Activated CD8-positive, alpha-beta T cell treated with anti-CD3 and anti-CD28 coated beads for 36 hours (primary cell): ENCODE measurements at places on chromosomes 12 and 14.

GRCh38 chr12:122141911-122142725 is 31.9 kb downstream of the IL31 start:
- H3K4me1 ChIP-seq, result no peaks in the 10 kb centered on the region
- no peak overlapping the region for H3K4me3 ChIP-seq
- H3K36me3 ChIP-seq, result peaks cover 6% of the 10 kb centered on the region
- no peak overlapping the region for H3K27ac ChIP-seq
- DNase-seq, result no peak
- no peaks in the 10 kb centered on the region for H3K27me3 ChIP-seq

GRCh38 chr14:22870811-22871223 is 723 bp upstream of the LRP10 start:
- H3K4me3 ChIP-seq, result peak overlapping the region; percentile 93
- DNase-seq, result no peak
- peak overlapping the region; percentile 100 for H3K27ac ChIP-seq
- peaks cover 8% of the 10 kb centered on the region for H3K36me3 ChIP-seq
- H3K27me3 ChIP-seq, result no peaks in the 10 kb centered on the region
- peaks cover 25% of the 10 kb centered on the region for H3K4me1 ChIP-seq

DNA sequence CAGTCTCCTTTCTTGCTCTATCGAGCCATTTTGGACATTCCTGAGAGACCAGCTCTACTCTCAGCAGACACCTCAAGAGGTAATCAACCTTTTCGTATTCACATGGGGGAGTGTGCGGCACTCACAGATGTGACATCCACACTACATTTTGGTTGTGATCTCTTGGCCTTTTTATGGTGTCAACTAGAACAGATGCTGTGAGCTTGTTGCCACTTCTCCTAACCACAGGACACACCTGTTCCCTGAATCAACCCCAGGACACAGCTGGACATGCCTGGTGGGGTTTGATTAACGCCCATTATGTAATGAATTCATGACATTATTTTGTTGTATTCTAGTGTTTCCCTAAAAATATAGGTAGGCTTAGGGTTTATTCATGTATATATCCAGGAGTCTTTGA is 1143.6 kb downstream of the TMEM121 start:
- no peak overlapping the region for H3K4me3 ChIP-seq
- no peak overlapping the region for H3K27ac ChIP-seq
- peaks cover 2% of the 10 kb centered on the region for H3K4me1 ChIP-seq
- no peaks in the 10 kb centered on the region for H3K36me3 ChIP-seq
- DNase-seq, result no peak

DNA sequence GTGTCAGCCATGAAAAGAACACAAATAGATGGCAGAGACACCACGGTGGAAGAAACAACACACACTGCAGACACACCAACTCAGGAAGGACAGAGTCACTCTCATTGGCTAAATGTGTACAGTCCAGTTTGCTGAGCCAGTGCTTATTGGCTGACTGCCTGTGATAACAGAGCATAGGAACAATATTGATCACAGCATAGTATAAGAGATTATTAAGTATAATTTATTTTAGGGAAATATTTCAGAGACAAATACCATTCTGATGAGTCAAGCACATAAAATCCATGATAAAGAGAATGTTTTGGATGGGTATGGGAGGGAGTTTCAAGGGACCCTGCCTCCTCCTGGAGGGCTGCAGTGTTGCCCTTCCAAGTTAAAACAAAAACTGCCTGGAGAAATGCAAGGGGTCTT is 50.9 kb downstream of the BTG1 start:
- peaks cover 8% of the 10 kb centered on the region for H3K36me3 ChIP-seq
- H3K27me3 ChIP-seq, result no peaks in the 10 kb centered on the region
- H3K4me1 ChIP-seq, result peaks cover 34% of the 10 kb centered on the region
- H3K27ac ChIP-seq, result no peak overlapping the region

GRCh38 chr14:49959822-49960408 is 67.0 kb downstream of the ARF6 start:
- no peaks in the 10 kb centered on the region for H3K27me3 ChIP-seq
- H3K4me1 ChIP-seq, result peaks cover 40% of the 10 kb centered on the region
- peaks cover 3% of the 10 kb centered on the region for H3K36me3 ChIP-seq
- no peak overlapping the region for H3K4me3 ChIP-seq
- peak overlapping the region; percentile 57 for H3K27ac ChIP-seq
- DNase-seq, result peak; percentile 42

DNA sequence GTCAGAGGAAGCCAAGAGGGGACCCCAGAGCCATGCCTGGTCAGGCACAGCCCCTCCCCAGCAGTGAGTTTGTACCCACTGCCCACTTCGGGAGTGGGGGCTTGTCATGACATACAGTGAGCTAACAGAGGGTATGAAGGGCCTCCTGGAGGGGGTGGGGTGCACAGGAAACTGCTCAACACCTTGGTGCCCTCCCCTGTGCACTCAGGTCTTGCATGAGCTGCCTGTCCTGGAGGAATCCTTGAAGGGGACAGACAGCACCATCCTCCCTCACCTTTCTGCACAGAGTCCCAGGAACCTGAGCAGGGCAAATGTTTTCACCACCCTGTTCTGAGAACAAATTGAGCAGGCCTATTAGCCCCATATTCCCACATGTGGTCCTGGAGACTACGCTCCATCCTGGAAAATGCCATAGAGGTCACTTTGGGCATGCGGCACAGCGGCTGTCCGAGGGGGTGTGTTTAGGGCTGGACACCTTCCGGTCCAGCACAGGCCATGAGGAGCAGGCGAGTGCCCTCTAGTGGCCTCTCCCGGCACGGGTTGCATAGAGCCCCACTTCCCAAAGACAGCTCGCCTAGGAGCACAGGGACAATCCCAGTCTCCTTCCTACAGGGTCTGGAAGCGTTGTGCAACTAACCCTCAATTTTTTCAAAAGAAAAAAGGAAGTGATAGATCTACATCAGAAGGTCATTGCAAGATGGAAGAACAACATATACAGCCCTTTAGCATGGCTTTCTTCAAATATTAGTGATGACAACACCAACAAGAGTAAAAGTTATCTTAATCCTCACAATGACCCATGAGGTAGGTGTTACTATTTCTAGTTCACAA is 31.9 kb upstream of the ZFP36L1 start:
- DNase-seq, result peak; percentile 50
- peaks cover 31% of the 10 kb centered on the region for H3K4me1 ChIP-seq
- no peak overlapping the region for H3K27ac ChIP-seq
- H3K27me3 ChIP-seq, result no peaks in the 10 kb centered on the region
- H3K36me3 ChIP-seq, result no peaks in the 10 kb centered on the region

DNA sequence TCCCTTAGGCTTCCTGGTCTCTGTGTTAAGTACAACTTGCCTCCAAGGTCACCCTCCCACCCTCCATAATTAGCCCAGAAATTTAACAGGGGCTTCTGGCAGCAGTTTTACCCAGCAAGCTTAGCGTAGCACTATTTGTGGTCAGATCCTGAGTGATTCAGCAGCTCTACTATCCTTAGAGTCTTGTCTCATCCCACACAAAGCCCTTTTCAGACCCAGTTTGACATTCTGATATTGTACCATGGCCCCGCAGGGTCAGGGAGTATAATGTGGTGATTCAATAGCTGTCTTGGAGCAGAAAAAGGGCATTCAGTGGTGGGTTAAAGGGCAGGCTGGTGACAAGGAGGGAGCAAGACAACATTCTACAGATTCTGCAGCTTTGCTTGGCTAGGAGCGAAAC is 153.8 kb upstream of the DDHD1 start:
- peak; percentile 12 for DNase-seq
- H3K27ac ChIP-seq, result no peak overlapping the region
- H3K36me3 ChIP-seq, result peaks cover 2% of the 10 kb centered on the region
- H3K4me1 ChIP-seq, result peaks cover 11% of the 10 kb centered on the region
- H3K4me3 ChIP-seq, result no peak overlapping the region

- H3K4me1 ChIP-seq, result no peaks in the 10 kb centered on the region
- no peak for DNase-seq
- H3K4me3 ChIP-seq, result no peak overlapping the region
- no peak overlapping the region for H3K27ac ChIP-seq
- H3K36me3 ChIP-seq, result no peaks in the 10 kb centered on the region
These were observed 358.8 kb downstream of the C12orf50 start for GRCh38 chr12:87670448-87670847.

DNA sequence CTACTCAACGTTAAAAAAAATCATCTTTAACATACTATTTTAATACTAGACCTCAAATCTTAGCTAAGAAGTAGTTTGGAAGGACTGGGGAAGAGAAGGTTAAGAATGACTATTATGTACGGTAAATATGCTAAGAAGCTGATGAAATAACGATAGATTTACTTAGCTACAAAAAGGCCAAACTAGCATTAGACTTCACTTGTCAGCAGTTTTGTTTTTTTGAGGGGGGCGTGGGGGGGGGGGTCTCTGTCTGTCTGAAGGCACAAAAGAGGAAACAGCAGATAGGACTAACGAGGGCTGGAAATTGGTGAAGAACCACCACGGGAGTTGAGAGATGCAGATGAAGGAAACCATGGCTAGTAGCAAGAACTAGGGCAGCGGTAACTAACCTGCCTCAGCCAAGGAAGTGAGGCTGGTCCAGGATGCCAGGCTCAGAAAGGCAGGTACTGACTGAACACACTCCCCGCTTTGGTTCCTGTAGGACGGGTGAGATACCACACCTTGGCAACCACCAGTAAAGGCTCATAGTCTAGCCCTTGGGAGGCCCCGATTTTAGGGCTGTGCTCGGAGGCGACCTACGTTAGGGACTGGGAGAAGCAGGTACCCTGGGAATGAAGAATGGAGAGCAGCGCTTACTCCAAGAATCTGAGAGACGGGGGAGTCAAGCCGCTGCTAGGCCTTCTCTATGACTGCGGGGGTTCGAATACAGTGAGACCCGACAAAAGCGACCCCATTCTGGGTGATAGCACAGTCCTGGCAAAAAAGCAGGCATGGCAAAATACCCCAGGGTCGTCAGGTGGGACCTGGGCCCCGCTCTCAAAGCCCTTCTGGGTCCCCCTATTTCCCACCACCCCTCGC is 675 bp downstream of the NEDD8 start:
- peaks cover 25% of the 10 kb centered on the region for H3K36me3 ChIP-seq
- H3K4me1 ChIP-seq, result peaks cover 45% of the 10 kb centered on the region
- peak overlapping the region; percentile 96 for H3K27ac ChIP-seq
- peak; percentile 47 for DNase-seq
- no peaks in the 10 kb centered on the region for H3K27me3 ChIP-seq
- peak overlapping the region; percentile 93 for H3K4me3 ChIP-seq

DNA sequence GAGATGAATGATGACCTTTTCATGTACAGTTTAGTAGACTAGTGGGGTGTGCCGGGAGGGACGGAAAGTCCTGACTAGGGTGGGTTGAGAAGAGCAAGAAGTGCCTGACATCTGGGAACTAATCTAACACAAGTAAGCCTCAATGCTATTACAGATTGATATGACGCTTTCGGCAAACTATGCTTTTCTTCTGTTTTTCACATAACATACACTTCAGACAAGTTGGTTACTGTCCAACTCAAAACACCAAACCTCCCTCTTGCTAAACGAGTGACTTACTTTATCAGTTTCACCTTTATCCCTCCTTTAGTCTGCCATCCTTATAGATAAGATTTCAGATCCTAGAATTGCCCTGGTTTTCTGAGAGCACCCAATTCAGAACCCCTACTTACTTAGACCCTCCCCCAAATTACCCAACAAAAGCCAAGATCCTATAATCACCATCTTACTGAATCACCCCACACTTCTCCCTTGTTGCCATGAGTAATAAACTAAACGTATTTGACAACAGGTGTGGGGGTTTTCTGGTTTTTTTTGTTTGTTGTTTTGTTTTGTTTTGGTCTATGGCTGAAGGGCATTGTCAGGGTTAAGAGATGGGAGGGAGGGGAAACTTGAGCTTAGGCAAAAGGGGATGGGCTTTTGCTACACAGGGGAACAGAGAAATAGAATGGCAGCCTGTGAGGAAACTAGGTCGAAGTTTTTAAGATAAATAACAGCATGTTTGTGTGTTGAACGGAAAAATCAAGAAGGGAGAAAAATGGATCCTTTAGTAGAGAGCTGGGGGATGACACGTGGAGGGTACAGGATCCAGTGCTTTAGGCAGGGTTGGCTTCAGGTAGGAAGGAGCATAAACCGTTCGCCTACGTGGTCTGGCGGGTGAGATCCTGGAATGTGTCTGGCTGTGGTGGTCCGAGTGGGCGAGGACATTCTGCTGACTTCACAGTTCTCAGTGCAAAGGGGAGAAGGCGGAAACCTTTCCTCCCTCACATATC is 6.1 kb upstream of the PSMA3 start:
- H3K4me1 ChIP-seq, result peaks cover 12% of the 10 kb centered on the region
- no peak overlapping the region for H3K4me3 ChIP-seq
- no peak overlapping the region for H3K27ac ChIP-seq

GRCh38 chr12:65648461-65648860 is 175.8 kb upstream of the HMGA2 start:
- no peak for DNase-seq
- no peak overlapping the region for H3K27ac ChIP-seq
- H3K27me3 ChIP-seq, result peaks cover 12% of the 10 kb centered on the region
- no peak overlapping the region for H3K4me3 ChIP-seq

DNA sequence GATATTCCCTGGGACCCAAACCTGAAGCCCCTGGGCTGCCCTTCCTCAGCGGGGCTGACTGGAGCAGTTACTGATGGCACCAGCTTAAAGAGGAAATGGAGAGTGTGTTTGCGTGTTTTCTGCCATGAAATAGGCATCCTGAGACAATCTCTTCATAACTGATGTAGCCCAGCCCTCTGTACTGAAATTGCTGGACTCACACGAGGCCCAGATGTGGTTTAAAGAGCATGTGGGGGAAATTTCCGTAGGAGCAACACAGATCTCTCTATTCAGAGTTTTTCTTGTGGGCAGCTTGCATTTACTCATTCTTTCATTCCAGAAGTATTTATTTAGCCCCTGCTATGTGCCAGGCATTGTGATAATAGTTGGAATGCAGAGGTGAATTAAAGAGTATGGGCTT is 782.1 kb upstream of the TBX3 start:
- DNase-seq, result no peak
- no peak overlapping the region for H3K27ac ChIP-seq
- H3K36me3 ChIP-seq, result no peaks in the 10 kb centered on the region
- H3K4me3 ChIP-seq, result no peak overlapping the region

- no peaks in the 10 kb centered on the region for H3K4me1 ChIP-seq
- H3K27me3 ChIP-seq, result no peaks in the 10 kb centered on the region
- H3K36me3 ChIP-seq, result no peaks in the 10 kb centered on the region
- DNase-seq, result no peak
- no peak overlapping the region for H3K4me3 ChIP-seq
These were observed 112.8 kb downstream of the EGLN3 start for GRCh38 chr14:33837943-33838683.

DNA sequence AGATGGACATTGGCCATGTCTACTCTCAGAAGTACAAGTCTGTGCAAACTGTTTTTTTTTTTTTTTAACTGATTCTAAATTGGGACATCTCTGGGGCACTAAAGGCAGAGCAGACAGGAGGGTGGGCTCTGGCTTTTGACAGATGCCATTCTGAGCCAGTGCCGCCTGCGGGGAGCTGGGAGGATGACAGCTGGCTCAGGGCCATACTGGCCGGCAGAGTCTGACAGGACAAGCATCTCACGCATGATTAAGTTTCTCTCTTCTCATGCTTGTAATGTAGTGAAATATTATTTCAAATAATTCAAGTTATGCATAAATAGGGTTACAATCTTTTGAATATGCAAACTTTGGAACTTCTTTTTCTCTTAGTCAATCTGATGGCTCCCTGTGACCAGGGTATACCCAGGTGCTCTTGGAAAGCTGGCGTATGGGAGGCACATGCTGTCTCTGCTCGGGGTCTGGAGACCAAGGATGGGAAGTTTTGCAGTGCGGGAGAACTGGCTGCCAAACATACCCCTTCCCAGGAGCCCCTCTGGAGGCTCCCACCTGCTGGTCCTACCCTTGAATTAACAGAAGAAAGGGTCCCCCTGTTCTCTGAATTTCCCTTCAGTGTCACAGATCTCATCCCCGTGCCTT is 7.6 kb downstream of the CDCA4 start:
- DNase-seq, result no peak
- H3K4me1 ChIP-seq, result peaks cover 45% of the 10 kb centered on the region
- no peaks in the 10 kb centered on the region for H3K27me3 ChIP-seq
- H3K36me3 ChIP-seq, result peaks cover 53% of the 10 kb centered on the region
- no peak overlapping the region for H3K27ac ChIP-seq
- H3K4me3 ChIP-seq, result no peak overlapping the region
